ENCODE measurements at places on chromosomes 6 and 20.

DNA sequence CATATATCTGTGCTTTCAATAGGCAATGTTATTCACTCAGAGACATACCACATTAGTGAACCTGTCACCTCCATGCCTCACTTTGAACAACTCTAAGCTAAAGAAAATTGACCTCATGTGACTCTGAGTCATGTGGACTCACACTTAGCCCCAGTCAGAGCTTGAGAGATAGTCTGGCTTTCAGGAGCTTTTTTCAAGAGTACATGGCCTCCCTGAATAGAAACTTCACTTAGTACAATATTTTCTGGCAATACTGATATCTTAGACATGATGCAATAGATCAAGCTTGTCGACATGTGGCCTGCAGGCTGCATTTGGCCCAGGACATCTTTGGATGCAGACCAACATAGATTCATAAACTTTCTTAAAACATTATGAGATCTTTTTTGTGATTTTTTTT is 8.5 kb downstream of the SPTLC3 start:
- no peak for DNase-seq

- DNase-seq = no peak
Measured at GRCh38 chr6:2937627-2938003, 33.8 kb downstream of the SERPINB6 start.

- no peak for DNase-seq
Measured at GRCh38 chr6:14699803-14700601, 545.9 kb upstream of the JARID2 start.

DNA sequence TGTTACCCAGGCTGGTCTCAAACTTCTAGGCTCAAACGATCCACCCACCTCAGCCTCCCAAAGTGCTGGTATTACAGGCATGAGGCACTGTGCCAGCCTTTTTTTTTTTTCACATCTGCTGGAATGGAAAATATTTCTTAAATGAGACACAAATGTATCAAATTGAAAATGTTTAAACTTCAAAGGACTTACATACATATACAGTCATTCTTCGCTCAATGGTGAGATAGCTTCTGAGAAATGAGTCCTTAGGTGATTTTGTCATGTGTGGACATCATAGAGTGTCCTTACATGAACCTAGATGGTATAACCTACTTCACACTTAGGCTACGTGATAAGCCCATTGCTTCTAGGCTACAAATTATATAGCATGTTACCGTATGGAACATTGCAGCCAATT is 43.1 kb downstream of the MICA start:
- no peak for DNase-seq

DNA sequence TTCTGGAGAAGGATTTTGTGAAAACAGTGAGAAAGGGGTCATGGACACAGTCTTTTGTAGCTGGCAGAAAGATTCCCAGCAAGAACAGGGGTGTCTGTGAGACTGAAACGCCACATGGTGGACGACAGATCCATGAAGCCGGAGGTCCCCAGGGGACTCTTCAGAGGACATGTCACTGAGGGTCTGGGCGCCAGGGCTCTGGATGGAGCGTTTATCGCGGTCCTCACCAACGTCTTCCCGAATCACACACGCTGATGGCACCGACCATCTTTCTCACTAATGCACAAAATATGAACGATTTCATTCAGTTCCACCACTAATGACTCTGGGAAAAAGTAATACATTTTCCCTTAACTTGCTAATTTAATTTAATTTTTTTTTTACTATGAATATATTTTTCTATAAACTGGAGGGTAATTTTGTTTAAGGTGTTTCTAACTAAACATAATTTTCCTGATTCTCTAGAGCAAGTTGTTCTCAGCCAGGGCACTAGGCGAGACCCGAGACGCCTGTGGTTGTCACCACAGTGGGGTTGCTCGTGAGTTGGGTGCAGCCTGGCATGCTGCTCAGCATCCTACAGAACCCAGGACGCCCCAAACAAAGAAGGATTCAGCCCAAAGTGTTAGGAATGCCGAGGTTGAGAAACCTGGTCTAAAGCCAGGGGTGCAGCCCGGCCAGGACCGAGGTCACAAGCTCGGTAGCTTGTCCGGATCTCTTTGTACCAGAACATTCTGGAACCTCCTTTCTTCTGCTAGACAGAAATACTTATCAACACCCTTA is 306.2 kb downstream of the TAF4 start:
- DNase-seq = no peak

GRCh38 chr6:46291880-46292279 is 121.1 kb upstream of the ENPP5 start:
- no peak for DNase-seq

GRCh38 chr20:36754656-36755222 is 8.8 kb upstream of the NDRG3 start:
- peak; percentile 75 for DNase-seq

GRCh38 chr20:5528261-5528660 is 211.5 kb upstream of the PROKR2 start:
- no peak for DNase-seq

DNA sequence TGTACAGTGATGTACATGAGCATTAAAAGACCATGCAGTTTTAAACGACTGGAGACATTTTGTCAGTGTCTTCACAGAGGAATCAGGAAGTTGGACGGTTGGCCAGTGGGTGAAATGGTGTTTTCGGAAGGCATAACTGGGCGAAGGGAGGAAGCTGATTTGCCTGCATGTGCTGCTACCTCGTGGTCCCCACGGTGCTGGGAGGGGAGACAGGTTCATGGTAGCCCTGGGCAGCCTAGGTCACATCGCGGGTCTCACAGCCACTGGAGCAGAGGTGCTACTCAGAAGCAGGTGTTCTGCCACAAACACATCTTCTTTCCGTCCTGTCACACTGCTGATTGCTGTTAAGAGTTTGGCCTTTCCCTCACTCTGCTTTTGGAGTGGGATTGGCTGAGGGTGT is 35.2 kb downstream of the HIVEP1 start:
- DNase-seq = no peak

DNA sequence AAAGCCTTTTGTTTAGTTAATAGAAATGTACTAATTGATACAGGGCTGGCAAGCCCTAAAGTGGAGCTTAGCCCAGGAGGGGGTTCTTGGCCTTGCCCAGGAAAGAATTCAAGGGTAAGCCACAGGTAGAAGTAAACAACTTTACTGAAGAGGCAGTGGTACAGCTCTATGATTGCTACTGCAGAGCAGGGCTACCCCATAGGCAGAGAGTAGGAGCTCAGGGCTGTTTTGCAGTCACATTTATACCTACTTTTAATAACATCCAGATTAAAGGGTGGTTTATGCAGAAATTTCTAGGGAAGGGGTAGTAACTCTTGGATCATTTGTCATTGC is 680.4 kb upstream of the GJE1 start:
- no peak for DNase-seq

- DNase-seq = peak; percentile 56
Measured at GRCh38 chr20:25859649-25860530, 163.2 kb upstream of the ZNF337 start.

DNA sequence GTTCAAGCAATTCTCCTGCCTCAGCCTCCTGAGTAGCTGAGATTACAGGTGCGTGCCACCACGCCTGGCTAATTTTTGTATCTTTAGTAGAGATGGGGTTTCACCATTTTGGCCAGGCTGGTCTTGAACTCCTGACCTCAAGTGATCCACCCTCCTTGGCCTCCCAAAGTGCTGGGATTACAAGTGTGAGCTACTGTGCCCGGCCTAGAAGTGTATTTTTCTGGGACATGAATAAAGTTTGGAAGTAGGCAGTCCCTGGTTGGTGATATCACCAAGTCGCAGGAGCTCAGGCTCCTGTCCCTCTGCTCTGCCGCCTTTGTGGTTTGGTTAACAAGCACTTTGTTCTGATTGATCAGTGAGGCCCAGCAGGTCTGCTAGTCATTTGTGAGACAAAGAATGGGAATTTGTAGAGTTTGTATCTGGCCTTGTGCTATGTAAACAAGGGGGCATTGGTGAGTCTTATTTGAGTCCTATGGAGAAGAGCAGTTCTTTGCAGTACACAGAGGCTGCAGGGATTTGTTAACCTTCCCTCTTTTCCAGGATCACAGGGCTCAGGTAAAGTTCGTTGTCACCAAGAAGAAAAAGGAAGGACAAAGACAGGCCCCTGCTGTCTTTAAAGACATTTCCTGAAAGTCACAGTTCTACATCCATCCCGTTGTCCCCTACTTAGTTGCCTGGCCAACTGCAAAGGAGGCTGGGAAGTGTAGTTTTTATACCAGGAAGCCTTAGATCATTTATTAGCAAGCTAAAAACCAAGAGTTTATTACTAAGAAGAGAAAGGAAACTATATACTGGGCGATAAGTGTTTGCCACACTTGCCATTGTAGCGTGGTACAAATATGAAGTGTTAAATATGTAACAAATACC is 13.1 kb downstream of the MTHFD1L start:
- no peak for DNase-seq

DNA sequence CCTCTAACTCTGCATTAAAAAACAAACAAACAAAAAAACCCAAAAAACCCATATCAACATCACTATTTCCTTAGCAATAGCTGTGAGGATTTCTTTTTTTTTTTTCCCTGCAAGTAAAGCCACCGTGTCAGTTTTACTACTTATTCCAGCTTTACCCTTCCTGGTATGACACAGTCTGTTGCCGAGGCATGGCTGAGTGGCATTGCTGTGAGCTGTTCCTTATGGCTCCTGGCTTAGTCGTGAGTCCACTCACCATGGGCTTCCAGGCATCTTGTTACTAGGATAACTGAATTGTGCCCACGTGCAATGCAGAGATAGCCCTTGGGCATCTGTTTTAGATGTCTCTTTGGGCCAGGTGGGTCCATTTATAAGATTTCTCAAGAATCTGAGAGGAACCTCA is 84.8 kb downstream of the LRRC1 start:
- no peak for DNase-seq

- no peak for DNase-seq
Measured at GRCh38 chr6:9537381-9537780, 877.5 kb downstream of the TFAP2A start.

- DNase-seq = no peak
Measured at GRCh38 chr6:166305562-166306117, 2.6 kb downstream of the PRR18 start.

GRCh38 chr6:129980821-129981220 is 37.6 kb upstream of the L3MBTL3 start:
- DNase-seq = no peak

DNA sequence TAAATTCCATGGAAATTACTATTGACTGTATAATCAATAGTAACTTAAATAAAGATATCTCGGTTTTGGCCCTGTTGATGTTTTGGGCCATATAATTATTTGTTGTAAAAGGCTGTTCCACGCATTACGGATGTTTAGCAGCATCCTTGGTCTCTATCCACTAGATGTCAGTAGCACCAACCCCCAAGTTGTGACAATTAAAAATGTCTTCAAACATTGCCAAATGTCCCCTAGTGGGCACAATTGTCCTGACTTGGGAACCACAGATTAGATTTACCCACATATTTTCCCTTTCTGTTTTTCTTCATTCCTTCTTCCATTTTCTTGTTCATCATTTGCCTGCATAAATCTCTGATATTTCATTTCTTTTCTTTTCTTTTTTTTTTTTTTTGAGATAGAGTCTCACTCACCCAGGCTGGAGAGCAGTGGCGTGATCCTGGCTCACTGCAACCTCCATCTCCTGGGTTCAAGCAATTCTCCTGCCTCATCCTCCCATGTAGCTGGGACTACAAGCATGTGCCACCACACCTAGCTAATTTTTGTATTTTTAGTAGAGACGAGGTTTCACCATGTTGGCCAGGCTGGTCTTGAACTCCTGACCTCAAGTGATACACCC is 13.6 kb upstream of the WFDC8 start:
- DNase-seq = peak; percentile 85

DNA sequence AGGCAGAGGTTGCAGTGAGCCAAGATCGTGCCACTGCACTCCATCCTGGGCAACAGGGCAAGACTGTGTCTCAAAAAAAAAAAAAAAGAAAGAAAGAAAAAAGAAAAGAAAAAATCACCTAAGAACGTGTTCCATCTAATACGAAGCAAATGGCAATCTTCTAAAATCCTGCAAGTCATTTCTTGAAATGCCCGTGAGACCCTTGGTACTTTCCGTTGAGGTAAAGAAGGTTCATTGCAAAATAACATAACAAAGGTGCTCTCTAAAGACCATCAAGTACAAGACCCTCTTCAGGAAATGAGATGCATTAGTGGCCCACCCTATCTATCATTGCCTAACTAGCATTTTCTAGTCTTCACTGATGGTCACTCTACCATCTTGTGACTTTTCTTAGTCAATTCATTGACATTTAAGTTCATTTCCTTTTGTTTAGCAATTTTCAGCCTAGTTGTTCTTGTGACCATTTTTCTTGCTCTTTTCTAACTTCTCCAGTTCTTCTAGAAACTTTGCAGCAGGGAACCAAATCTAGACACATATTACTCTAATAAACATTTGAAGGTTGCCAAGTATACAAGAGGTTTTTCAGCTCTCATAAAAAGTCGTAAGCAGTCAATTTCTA is 14.0 kb downstream of the MBOAT1 start:
- DNase-seq = no peak

GRCh38 chr20:57188056-57188455 is 78.4 kb downstream of the BMP7 start:
- DNase-seq = no peak

- DNase-seq = peak; percentile 67
Measured at GRCh38 chr6:2688401-2689064, 62.2 kb downstream of the MYLK4 start.

DNA sequence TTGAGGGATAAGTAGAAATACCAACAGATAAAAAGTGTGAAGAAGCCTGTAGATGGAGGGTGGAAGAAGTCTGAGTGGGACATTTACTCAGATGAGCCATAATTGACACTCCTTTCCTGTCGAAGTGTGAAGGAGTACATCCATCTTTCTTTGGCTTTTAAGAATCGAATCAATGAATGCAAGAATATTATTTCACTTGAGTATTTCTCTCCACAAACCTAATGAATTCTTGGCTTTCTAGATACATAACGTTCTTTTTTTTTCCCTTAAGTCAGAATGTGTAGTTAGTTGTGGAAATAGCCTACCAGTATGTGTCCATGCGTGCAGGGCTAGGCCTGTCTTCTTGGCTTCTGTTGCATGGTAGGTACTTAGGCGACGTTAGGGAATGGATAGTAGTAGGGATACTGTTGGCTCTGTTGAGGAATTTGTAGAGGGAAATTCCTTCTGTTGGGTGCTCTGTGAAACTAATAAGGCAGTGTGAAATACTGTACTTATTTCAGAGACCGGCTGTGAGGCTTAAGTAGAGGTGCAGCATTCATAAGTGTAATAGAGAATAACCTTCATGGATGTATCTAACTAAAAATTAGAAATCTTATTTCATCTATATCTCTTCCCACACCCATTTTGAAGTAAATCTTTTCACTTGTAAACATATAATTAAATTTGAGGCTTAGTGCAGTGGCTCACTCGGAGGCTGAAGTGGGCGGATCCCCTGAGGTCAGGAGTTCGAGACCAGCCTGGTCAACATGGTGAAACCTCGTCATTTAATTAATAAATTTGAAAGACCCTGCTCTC is 1.5 kb downstream of the RPS18 start:
- no peak for DNase-seq

GRCh38 chr6:130426066-130426721 is 60.4 kb downstream of the TMEM200A start:
- DNase-seq = no peak
